Umbilical cord (tissue), 2 donors: ENCODE measurements at places on chromosomes 7 and 10. TPM values are rescaled to one million over a fixed set of nuclear protein-coding genes. Genes with fewer than 3 reads are reported as not detected.

DNA sequence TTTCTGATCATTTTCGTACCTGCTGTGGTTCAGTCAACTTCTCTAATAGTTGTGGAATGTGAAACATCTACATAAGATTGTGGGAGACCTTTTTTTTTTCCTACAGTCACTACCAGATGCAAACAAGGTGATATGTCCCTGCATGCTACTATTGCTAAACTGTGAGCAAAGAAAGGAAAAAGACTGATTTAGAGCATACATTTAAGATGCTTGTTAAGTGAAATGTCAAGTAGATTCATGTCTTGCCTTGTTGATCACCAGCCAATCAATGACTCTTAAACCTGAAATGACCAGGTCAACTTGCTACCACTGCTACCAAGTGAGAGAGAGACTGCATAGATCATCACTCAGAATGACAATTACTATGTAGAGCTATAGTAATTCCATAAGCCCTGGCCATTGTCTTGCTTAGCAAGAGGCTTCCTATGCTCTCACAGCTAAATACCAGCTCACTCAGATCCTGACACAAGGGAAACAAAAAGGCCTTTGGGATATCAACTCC is 84.3 kb upstream of the SKAP2 start:
- peak; percentile 47 for DNase-seq

GRCh38 chr7:74000489-74001149 is 27.4 kb upstream of the ELN start:
- DNase-seq, result no peak

DNA sequence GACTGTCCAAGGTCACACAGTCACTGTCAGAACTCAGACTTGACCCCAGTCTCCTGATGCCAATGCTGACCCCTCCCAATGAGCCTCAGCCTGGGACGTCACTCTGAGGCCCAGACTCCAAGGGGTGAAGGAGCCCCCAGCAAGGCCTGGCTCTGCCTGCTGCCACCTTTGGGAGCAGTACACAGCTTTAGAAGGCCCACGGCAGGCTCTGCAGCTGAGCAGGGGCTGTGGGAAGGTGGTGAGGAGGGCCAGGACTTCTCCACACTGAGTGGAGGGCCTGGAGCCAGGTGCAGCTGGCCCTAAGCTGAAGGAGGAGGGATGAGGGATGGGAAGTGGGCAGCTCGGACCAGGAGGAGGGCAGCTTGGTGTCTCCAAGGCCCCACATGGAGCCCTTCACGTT is 23.9 kb upstream of the ZMIZ1 start:
- no peak for DNase-seq

GRCh38 chr10:93991596-93992284 is 2.0 kb upstream of the PLCE1 start:
- peak; percentile 88 for DNase-seq

- DNase-seq, result no peak
These were observed 5.0 kb downstream of the CALD1 start for GRCh38 chr7:134784251-134785049.

DNA sequence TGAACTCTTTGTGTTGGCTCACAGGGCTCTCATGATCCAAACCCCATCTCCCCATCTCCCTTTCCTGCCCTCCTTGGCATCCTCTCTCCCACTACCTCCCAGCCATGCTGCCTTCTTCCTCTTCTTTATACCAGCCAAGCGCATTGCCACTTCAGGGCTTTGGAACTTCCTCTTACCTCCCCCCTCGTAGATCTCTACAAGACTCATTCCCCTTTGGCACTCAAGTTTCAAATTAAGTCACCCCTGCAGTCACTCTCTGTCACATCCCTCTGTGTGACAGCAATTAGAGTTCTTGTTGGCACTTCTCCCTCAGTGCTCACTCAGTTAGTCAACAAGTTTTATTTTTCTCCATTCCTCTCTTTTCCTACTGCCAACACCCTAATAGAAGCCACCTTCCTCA is 20.8 kb upstream of the NRP1 start:
- DNase-seq, result peak; percentile 10

DNA sequence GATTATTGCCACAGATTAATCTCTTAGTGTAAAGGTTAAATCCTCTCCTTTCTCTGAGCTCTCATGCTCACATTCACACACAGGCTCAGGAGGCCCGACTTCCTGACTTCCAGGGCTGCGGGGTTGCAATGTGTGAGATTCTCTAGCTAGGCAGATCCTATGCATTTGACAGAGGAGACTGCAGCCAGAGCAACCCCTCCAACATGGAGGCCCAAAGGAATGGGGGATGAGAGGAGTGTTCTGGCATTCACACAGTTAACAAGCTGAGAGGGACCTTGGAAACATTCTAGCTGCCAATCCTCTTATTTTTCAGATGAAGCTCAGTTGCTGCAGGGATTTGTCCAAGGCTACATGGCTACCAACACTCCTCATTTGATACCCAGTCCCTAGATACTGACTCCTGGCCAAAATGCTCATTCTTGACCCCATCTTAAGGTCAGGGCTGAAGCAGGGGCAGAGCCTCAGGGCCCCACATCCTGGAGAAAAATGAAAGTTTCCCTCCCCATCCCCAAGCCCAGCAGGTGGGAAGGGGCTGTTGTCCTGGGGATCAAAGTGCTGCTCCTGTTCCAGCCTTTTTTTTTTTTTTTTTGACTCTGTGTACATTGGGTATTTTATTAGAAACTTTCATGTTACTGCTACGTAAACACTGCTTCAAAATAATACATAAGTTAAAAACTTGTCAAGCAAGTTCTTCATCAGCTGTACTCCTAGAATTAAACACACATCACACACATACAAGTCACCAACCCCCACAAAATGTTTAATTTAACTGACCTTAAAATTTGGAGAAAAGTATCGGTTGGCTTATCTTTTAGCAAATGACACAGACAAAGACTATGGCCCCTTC is 325.6 kb downstream of the PLXNA4 start:
- DNase-seq, result no peak

DNA sequence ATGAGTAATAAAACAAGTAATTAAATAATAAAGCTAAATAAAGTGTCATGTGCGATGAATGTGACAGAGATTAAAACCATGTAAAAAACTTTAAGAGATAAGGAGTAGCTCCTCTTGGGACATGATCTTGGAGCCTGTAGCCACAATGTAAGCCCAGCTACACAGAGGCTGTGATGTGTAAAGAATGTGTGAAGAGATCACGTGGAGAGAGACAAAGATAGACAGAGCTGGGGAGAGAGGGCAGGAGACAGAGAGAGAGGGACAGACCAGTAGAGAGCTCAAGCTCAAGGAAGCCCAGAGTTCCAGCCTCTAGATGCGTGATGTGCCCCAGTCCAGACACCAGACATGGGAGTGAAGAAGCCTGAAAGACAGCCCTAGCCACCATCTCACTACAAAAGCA is 644.1 kb downstream of the TNS3 start:
- no peak for DNase-seq

DNA sequence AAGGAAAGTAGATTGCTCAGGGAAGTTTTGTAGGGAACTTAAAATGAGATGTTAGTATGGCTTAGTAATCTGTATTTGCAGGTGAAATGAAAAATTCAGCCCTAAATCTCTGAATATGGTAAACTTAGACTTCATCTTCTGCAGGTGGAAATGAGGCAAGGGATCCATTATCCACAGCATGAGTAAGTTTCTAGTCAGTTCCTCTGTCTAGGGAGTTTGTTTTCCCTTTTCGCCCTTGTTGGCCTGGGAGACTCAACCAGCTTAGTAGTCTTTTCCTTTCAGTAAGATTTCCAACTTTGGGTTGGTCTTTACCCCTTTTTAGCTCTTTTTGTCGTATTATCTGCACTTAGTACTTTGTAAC is 65.6 kb downstream of the ZEB1 start:
- no peak for DNase-seq

DNA sequence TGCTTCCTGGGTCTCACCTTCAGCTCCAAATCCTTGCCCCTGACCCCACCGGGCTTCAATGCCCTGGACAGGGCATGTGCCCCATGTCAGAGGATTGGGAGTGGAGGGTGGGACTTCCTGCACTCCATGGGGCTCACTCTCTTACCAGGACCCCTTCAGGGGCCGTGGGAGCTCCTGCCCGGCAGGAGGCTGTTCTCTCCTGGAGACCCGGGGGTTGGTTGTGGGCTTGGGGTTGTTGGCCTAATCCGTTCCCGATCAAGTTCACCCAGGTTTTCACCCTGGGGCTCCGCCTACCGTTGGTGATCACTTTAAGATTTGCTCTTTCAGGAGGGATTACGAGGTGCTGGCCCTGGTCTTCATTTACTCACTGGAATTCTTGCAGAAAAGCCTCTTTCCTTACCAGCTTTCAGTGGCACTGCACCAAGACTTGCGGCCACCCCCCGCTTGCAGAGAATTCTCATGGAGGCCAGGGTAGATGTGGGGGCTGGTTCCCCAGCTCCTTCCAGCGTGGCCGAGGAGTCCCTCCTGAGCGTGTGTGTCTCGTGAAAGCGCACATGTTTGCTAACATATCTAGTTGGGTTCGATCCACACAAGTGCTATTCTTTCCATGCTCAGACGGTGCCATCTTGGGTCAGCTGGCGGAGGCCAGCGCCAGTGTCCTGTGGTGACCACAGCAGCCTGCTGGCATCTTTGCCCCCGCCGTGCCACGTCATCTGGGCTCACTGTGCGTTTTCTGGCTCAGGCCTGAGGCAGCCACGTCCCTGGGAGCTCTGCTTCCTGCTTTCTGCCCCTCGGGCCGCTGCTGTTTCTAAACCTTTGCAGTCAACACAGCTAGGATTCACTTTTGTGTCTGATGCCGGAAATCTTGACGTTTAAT is 15.6 kb downstream of the PWWP2B start:
- no peak for DNase-seq

- DNase-seq, result no peak
These were observed 16.8 kb downstream of the NUDT1 start for GRCh38 chr7:2258661-2259365.

DNA sequence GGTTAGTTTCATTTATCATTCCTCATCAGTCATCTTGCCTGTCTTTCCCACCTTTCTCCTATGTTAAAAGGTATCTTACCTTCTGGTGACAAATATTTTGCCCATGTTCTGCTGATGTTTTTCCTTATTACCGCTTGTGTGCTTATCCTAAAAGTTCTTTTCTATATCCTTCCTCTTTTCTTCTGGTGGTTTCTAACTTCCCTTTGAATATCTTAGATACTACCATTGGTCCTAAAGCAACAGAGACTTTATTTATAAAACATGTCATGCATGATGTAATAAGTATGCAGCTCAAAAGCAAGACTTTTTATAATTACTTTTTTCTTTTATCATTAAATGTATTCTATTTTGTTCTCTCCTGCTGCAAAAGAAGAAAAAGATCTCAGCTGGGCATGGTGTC is 24.8 kb downstream of the TBC1D12 start:
- no peak for DNase-seq

DNA sequence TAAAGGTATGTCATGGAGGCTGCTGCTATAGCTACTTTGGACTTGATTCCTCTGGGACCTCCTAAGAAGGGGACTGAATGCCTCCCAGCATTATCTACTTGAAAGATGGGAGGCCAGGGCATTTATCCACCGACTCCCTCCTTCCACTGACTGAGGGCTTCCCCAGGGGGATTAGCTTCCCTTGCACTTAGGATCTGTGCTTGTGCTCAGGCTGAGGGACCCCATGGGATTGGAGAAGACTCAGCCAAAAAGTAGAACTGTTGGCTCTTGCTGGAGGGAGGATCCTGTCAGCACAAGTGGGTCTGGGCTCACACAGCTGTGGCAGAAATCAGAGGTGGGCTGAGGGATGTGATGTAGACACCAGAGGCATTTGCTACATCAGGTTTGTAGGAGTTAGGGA is 81.5 kb upstream of the SYPL1 start:
- no peak for DNase-seq

- DNase-seq, result no peak
These were observed 40.6 kb upstream of the BMPR1A start for GRCh38 chr10:86715836-86716235.

- DNase-seq, result no peak
These were observed 19.5 kb downstream of the HDAC9 start for GRCh38 chr7:18515067-18515466.

- no peak for DNase-seq
These were observed 248.5 kb upstream of the NPY start for GRCh38 chr7:24035366-24036032.

DNA sequence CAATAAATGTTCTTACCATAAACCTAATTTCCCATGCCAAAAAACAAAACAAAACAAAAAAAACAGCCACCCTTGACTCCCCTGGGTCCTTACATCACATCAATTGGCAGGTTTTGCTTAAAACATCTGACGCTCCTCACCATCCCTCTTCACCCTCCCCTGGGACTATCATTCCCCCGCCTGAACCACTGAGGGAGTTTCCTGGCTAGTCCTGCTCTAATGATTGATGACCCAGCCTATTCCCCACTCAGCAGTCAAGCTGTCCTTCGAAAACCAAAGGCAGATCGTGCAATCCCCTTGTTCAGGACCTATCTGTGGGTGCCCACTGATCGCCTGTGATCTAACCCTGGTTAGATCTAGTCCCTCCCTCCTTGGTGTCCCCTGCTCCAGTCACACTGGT is 11.2 kb upstream of the FRMPD2 start:
- DNase-seq, result no peak

- DNase-seq, result peak; percentile 63
These were observed 154.8 kb downstream of the CCDC3 start for GRCh38 chr10:12846718-12847117.

DNA sequence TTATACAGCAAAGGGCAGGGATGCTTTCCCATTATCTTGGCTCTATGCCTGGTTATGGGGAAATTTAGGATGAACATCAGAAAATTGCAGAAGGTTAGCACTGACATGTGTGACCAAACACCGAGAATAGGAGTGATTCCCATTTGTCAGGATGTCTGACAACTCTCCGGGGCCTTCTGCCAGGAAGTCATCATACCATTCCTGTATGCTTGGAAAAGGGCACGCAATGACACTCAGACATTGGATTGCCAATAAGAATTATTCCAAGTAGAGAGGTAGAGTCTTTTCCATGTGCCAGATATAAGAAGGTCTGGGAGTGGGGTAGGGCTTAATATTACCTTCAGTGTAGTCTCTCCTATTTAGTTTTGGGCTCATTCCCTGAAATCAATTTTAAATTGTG is 82.3 kb downstream of the MTPN start:
- no peak for DNase-seq

DNA sequence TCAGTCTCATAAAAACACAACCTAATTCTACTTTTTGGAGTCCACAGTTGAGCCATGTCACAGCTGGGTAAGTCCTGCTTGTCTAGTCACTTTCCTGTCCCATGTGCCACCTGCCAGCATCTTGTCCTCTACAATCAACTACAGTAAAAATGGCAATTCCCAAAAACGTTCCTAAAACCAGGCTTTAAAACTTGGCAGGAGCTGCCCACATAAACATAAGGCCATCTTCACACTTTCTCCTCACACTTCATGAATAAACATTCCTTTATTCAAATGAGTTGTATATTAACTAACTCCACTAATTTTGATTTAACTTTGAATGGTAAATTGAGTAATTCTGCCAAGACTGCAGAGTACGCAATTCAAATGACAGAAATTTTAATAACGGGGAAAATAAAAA is 49.5 kb downstream of the SFMBT2 start:
- DNase-seq, result no peak

GRCh38 chr7:20236043-20236442 is 18.9 kb upstream of the MACC1 start:
- DNase-seq, result no peak

ADARB2 gene
- total RNA-seq, result not detected

IQCE gene
- 5.1 TPM for total RNA-seq

CPXM2 gene
- 122 TPM for total RNA-seq

CYP2E1 gene
- 0.72 TPM for total RNA-seq

SYT15 gene
- total RNA-seq, result 11.3 TPM

LLCFC1 gene
- not detected for total RNA-seq

PNLIPRP1 gene
- total RNA-seq, result 2.9 TPM

HMX3 gene
- 2.6 TPM for total RNA-seq

FAM25A gene
- not detected for total RNA-seq

SLC26A3 gene
- 6.3 TPM for total RNA-seq

ANKRD61 gene
- total RNA-seq, result not detected
